ENCODE measurements at places on chromosomes 7 and 10.

DNA sequence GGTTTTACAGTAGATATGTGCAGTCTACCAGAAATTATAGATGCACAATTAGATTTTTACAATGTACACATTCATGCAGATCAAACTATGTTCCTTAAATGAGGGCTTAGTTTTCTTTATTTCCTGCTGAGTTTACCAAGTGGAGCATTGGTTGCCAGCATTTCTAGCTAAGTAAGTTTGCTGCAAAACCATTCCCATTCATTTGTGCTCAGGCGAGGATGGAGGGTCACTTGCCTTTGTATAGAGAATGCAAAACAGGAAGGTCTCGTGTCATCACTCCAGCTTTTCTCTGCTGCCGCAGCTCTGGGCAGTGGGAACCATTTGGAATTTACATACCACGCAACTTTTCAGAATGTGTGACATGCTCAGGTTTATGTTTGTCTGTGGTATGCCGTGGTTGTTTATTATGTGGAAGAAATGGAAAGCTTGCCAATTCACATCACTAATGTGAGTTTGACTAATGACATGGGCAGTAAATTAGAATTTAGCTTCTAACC is 198.6 kb downstream of the TRIL start:
- no peak for DNase-seq

DNA sequence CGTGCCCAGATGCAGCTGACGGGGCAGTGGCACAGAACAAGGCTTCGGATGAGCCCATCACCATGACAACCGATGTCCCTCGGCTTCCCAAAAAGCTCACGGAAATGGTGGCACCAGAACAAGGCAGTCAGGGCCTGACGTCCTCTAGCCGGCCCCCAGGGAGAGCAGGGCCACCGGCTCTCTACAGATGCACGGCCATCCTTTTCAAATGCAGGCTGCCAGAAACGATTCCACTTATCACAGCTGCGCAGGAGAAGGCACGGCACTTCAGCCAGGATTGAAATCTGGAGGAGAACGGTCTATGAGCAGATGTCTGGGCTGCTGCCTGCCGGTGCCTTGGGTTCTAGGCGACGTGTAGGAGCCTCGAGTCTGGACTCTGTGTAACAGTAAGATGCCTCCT is 223.8 kb downstream of the ZMYND11 start:
- DNase-seq = no peak

DNA sequence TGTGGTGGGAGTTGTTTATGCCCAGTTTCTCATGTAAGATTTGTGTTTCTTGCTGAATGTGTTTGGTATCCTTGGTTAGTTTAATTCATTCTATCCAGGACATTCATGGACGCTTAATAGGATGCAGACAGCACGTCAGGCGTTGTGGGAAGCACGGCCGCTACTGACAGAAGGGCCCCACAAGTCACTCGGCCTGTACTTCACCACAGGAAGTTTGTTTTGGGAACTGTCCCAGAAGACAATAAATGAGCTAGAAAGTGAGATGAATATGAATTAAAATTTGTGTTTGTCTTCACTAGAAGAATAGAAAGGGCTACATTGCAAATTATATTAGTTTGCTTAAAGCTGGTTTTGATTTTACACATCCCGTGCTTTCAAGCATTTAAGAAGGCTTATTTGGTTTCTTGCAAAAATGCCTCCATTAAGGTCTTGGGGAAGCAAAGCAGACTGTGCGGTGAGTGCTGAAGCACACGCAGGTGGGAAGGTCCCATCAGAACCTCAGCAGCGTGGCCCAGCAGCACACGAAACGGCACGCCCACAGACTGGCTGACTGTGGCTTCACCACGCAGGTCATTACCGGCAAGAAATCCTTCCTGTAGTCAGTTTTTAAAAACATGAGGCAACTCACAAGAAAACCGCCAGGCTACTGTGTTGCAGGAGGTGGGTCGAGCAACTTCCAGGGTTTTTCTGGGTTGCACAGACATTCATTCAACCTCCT is 74.1 kb downstream of the VIPR2 start:
- no peak for DNase-seq

- no peak for DNase-seq
Observed at GRCh38 chr7:28658381-28658780, 246.1 kb downstream of the CREB5 start.

DNA sequence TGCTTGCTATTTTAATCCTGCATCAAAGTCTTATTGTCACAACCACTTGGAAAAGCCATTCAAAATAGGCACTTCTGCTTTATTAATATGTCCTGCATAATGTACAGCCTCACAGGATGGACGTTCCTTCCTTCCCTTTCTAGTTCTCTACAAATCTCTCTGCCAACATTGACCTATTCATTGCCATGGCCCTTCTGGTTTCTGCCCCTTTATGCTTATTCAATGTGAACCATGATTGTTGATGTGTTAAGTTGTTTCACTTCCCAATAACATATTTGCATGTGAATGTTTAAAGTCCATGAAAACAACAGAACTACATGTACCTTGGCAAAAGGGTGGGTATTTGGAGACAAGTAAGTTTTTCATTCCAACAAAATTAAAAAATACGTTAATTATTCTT is 45.7 kb downstream of the COL28A1 start:
- no peak for DNase-seq

DNA sequence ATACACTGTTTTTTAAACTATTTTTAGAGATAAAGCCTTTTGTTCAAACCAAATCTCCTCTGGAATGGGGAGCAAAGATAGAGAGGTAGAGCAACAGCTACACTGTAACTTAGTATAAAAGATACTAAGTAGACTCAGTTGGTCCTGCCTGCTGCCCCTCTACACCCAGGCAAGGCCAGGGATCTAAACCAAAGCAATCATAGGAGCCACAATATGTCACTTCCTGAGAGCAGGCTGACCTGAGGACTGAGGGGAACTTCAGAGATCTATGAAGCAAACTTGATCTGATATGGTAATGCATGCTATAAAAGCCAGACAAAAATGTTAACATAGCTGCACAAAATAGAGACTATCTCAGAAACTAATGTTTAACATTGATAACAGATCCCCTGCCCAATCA is 7.0 kb upstream of the TRDMT1 start:
- no peak for DNase-seq

DNA sequence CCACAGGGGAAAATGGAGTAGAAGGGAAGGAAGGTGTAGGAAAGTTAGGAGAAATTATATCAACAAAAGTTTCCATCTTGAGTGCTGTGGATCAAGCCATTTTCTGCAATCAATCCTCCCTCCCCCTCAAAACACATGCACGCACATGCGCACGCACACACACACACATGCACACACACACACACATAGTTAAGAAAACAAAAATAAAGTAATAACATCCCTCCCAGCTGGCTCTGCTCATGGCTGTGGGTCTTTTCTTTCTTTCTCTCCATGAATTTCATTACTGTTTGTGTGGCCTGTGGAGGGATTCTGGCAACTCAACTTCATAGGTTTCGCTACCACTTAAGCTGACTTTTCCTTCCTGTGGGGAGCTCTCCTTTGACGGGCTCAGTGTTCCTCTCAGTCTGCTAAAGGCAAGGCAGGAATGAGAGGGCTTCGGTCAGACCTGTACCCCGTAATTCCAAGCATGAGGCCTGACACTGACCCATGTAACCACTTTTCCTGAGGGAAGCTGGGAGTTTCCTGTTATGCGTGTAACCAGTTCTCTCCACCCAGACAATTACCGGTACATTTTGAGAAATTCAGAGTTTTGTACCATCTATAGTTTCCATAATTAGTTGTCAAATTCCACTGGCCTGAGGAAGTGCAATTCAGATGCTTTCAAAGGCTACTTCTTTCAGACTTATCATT is 79.8 kb downstream of the ZNF92 start:
- DNase-seq = no peak

DNA sequence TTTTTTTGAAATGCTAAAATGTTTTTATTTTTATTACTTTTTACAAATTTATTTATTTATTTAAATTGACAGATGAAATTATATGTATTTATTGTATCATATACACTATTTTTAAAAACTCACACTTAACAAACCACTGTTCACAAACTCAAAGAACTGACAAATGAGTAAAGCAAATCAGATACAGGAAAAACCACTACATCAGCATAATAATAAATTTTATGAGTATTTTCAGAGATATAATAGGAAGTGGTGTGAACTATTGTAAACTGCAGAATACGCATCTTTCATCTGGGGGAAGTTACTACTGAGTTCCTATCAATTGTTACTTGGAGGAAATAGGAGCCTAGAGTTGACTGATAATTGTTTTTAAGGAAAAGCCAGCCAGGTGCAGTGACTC is 150.7 kb downstream of the PCLO start:
- DNase-seq = no peak

GRCh38 chr7:144454256-144455039 is 51.0 kb upstream of the NOBOX start:
- no peak for DNase-seq

GRCh38 chr7:41544241-41544640 is 158.6 kb downstream of the INHBA start:
- DNase-seq = no peak

GRCh38 chr10:6119962-6120361 is 31.1 kb downstream of the RBM17 start:
- DNase-seq = no peak

DNA sequence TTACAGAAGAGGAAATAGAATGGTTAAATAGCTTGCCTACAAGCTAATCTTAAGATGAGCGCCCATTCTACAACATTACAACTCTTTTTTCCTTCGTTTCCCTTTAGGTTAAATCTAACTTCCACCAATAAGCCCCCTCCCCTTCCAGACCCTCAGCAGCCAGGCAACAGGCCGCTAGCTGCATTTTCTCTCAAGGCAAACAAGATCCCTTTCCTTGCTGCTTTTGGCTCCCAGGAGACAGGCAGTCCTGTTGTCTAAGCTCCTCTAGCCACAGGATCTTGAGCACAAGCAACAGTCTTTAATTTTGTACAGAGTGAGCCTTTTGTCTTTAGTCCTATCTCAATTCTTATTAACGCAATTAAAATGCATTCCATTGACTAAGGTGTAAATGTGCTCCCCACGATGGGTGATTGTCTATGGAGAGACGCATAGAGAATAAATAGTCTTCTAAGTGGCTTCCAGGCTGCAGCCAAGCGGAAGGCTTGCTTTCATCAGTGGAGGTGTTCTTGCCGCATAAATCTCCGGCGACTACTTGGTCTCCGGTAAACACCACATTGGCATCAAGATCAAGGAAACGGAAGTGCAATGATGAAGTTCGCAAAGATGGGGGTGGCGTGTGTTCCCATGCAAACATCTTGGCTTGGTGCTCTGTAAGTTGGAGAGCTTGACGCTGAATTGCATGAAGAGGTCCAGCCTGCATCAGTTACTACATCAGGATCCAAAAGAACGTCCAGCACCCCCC is 181.9 kb upstream of the LYZL2 start:
- no peak for DNase-seq

DNA sequence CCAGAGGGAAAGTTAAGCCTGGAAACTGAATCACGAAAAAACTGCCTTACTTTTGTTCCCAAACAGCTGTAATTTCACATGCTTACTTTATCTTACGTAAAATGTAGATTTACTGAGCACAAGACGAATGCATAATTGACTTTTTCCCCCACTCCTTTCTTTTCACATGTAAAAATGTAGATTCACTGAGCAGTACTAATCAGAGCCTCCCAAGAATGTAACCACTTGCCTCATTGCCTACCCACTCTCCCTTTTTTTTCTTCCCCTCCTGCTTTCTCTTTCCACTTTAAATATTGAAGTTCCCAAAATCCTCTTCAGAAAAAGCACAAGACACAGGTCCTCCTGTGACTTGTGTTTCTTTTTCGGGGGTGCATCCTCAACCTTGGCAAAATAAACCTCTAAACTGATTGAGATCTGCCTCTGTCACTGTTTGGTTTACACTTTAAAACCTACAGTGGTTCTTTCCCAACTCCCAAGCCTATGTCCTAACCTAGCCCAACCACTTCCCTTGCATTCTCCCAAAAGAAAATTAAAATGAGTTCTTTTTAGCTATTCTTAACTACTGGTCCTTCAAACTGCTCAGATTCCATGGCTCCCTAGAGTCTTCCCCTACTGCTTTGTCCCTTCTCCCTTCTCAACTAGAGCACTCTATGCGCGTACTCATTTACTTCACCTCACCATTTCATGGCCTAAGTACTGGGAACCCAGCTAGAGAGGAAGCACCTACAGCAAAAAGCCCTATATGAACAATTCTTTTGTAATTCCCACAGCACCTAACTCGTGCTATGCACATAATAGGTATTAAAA is 236.6 kb upstream of the MKLN1 start:
- no peak for DNase-seq

DNA sequence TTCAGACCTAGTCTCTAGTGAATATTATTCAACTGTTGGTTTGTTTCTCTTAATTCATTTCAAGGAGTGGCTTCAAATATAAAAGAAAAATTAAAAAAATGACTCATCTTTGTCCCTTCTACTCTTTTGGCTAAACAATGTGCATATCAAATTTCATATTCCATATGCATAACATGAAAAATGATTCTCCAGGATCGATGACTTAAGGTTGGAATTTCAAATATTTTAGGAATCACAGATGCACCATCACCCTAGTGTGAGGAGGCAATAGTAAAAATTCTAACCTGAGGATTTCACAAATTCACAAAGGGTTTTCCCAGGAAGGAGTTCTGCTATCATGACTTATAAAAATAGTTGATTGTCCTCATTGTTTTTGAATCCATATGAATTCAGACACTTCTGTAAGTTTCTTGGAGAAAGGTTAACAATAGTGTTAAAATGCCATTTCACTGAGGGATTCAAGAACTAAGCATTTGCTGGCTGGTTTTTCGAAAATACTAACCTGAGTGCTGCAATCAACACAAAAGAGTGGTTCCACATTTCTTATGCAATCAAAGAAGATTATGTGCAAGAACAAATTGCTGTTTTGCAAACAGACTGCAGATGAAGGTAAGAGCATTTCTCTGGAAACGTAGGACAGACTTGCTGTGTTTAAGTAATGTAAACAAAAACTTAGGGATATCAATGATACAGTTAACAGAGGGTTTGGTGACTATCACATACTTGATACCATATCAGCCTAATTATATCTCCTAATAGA is 547.5 kb upstream of the LRRTM3 start:
- no peak for DNase-seq

DNA sequence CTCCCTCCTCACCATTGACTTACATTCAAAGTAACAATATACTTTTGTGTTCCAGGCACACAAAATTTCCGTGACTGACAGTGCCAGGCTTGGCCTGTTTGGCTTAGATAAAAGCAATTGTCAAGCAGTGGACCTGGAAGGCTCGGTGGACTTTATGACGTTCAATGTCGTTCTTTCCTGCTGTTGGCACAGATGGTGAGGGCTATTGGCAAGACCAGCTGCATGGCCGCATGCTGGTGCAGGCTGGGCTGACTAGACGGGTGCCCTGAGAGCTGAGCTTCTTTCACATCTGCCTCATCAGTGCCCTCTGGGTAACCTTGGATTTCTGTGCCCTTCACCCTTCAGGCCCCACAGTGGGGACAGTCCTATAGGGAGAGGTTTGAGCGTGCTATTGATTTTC is 45.2 kb downstream of the WIPF3 start:
- no peak for DNase-seq

- DNase-seq = no peak
Observed at GRCh38 chr10:25758041-25758457, 176.0 kb upstream of the MYO3A start.

GRCh38 chr10:107623292-107623691 is 458.8 kb upstream of the SORCS1 start:
- no peak for DNase-seq

- DNase-seq = no peak
Observed at GRCh38 chr10:113021268-113022040, 71.4 kb downstream of the TCF7L2 start.

GRCh38 chr7:33764752-33765451 is 140.4 kb upstream of the BMPER start:
- DNase-seq = no peak

- no peak for DNase-seq
Observed at GRCh38 chr10:93712593-93712992, 10.2 kb upstream of the FRA10AC1 start.
